Activated CD8-positive, alpha-beta T cell treated with anti-CD3 and anti-CD28 coated beads, Interleukin-2, amount 10 ng/mL, durations not matched to agents 7 days and 5 days (primary cell): ENCODE measurements at places on chromosomes 7 and 10. TPM values are rescaled to one million over a fixed set of nuclear protein-coding genes. Genes with fewer than 3 reads are reported as not detected.

DNA sequence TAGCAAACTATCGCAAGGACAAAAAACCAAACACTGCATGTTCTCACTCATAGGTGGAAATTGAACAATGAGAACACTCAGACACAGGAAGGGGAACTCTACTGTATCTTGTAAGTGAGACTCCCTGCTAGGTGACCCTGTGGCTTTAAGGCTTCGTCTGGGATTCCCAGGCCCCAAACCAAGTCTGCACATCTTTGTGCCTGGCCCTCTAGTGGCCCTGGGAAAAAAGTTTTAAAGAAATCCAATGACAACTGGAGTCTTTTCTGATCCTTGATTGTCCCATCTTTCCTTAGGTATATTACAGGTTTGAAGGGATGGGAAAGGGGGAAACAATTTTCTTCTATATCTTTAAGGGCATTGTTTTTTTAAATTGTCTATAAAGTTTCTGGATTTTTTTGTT lies 10.6 kb upstream of the LIPM start:
- peaks cover 31% of the 10 kb centered on the region for H3K4me1 ChIP-seq
- no peaks in the 10 kb centered on the region for H3K36me3 ChIP-seq
- no peak overlapping the region for H3K4me3 ChIP-seq
- DNase-seq = no peak

DNA sequence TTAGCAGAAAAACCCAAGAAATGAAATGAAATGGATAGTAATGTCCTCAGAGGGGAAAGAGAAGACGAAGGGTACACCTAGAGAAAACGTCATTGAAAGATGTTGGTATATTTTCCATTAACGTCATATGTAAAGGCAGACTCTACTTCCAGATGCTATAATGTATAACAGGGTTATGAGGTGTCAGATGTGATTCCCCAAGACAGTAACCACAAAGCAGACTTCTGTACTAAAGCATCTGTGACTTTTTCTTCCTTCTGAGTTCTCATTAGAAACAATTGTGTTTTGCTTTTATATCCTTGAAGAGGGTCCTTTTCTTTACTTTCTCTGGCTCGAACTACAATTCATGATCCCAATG lies 37.4 kb downstream of the LRRC72 start:
- no peak overlapping the region for H3K4me3 ChIP-seq
- H3K4me1 ChIP-seq = peaks cover 21% of the 10 kb centered on the region
- H3K27ac ChIP-seq = peak overlapping the region; percentile 3
- DNase-seq = no peak

CYP3A4 gene
- total RNA-seq = not detected

- DNase-seq = no peak
- H3K36me3 ChIP-seq = no peaks in the 10 kb centered on the region
- H3K4me3 ChIP-seq = no peak overlapping the region
These were observed 1183.7 kb upstream of the CELF2 start for GRCh38 chr10:9833942-9834341.

GRCh38 chr7:140562926-140563481 lies 77.6 kb downstream of the DENND2A start:
- H3K4me1 ChIP-seq = no peaks in the 10 kb centered on the region
- no peaks in the 10 kb centered on the region for H3K36me3 ChIP-seq
- DNase-seq = no peak

DNA sequence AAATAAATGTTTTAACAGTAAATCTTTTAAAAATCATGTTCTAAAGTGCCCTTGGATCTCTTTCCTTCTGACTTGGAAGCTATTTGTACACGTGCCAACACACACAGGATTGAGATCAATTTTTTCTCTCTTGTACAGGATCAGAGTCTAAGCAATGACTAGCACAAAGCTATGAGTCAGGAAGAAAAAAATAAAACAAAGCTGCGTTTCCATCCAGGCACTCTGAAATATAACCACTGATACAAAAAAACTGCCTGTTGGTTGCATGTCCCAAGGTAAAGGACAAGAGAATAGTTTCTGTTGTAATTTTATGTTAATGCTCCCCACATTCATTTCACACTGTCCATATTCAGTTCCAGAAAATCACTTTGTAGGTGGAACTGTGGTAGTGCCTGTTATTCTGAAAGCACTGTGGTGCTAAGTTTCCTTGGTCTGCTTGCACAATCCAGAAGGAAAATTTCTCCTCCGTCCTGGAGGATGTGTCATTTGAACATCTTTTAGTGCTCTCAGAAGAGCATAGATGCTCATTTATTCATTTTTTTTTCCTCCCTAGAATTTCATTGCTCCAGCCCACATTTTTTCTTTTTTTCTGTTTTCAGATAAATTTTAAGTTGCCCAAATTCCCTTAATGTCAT lies 113.4 kb downstream of the PLXDC2 start:
- H3K36me3 ChIP-seq = no peaks in the 10 kb centered on the region
- H3K4me1 ChIP-seq = no peaks in the 10 kb centered on the region
- DNase-seq = no peak
- no peak overlapping the region for H3K4me3 ChIP-seq
- no peak overlapping the region for H3K27ac ChIP-seq

DNA sequence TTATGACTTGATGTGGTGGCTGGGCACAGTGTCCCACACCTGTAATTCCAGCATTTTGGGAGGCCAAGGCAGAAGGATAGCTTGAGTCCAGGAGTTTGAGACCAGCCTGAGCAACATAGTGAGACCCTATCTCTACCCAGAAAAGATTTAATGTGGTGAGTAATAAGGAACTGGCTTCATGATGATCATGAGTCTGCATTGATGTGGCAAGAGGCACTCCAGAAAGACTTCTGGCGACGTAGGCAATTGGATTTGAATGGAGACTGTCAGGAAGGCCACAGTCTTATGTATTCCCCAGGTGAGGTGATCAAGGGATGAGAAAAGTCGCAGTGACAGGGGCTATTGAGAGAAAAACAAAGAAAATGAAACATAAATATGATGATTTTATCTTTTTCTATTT lies 138.0 kb downstream of the CACNB2 start:
- no peaks in the 10 kb centered on the region for H3K4me1 ChIP-seq
- no peak for DNase-seq
- H3K27ac ChIP-seq = no peak overlapping the region

CDHR3 gene
- total RNA-seq = 0.31 TPM

RHOBTB1 gene
- total RNA-seq = 0.05 TPM
